CD14-positive monocyte (primary cell): ENCODE measurements at places on chromosomes 11 and 22. TPM values are rescaled to one million over a fixed set of nuclear protein-coding genes. Genes with fewer than 3 reads are reported as not detected.
A peak's percentile ranks its signal among the peaks of the same experiment; 100 is the strongest.

- no peak overlapping the region for H3K27ac ChIP-seq
- no peaks in the 10 kb centered on the region for H3K36me3 ChIP-seq
- no peaks in the 10 kb centered on the region for H3K4me1 ChIP-seq
- H3K27me3 ChIP-seq = no peaks in the 10 kb centered on the region
- DNase-seq = no peak
- no peak overlapping the region for H3K4me3 ChIP-seq
Observed at GRCh38 chr11:69892986-69893555, 73.9 kb upstream of the FGF3 start.

- H3K4me1 ChIP-seq = no peaks in the 10 kb centered on the region
- no peaks in the 10 kb centered on the region for H3K27me3 ChIP-seq
- no peak overlapping the region for H3K4me3 ChIP-seq
- H3K36me3 ChIP-seq = no peaks in the 10 kb centered on the region
- DNase-seq = no peak
Observed at GRCh38 chr11:86660088-86660487, 12.3 kb downstream of the ME3 start.

GRCh38 chr11:66344550-66345315 is at the start of gene BRMS1:
BRMS1 (minus strand) TSS chr11:66345104; CDS start chr11:66342234, 2,870 bp downstream.
- H3K27me3 ChIP-seq = peaks cover 9% of the 10 kb centered on the region
- peaks cover 25% of the 10 kb centered on the region for H3K36me3 ChIP-seq
- peak; percentile 97 for DNase-seq
- H3K4me1 ChIP-seq = peaks cover 41% of the 10 kb centered on the region

DNA sequence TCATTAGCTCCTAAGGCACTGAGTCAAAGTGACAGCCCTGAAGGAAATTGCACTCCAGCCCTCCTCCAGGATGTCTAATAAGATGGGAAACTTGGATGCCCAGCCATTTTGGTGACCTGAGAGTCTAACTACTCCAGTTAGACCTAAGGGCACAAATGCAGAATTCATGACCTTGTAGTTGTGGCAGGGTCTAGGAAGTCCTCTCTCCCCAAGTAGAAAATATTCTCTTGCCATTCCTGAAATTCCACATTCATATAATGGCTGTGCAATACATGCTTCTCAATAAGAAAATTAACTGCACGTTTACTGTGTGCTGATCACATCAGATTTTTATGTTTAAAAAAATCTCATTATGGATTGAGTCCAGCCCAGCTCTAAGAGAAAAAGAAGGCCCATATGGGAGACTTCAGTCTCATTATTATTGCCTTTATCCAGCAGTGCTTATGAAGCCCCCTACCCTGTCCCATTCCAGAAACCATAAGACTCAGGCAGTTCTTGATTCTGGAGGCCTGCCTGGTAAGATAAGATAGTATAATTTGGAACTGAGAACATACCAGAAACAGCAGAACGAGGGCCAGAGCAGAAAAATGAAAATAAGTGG is 133.7 kb upstream of the LDLRAD3 start:
- no peak overlapping the region for H3K27ac ChIP-seq
- no peak overlapping the region for H3K4me3 ChIP-seq
- H3K36me3 ChIP-seq = peaks cover 52% of the 10 kb centered on the region
- H3K4me1 ChIP-seq = no peaks in the 10 kb centered on the region
- DNase-seq = no peak

GRCh38 chr22:20221421-20222340 is 46.4 kb downstream of the RTN4R start:
- DNase-seq = no peak
- no peak overlapping the region for H3K4me3 ChIP-seq
- H3K27ac ChIP-seq = no peak overlapping the region
- H3K36me3 ChIP-seq = no peaks in the 10 kb centered on the region

DNA sequence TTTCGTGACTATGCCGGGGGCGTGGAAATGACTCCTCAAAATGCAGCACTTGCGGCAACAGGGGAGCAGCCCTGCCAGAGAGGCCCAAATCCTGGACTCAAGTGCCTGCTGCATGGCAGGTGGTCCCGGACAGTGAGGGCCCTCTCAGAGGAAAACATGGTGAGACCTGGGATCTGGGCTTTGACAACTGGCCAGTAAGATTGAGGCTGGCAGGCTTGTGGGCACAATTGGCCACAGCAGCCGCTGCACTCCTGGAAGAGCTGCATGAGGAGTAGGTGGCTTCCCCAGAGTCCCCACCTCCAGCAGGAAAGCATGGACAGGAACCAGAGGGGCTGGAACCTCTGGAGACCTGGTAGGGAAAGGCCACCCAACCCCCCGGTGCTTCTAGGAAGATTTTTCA is 13.4 kb downstream of the LINC01488 start:
- no peak overlapping the region for H3K4me3 ChIP-seq
- no peaks in the 10 kb centered on the region for H3K27me3 ChIP-seq
- DNase-seq = no peak
- H3K27ac ChIP-seq = no peak overlapping the region
- H3K4me1 ChIP-seq = no peaks in the 10 kb centered on the region

DNA sequence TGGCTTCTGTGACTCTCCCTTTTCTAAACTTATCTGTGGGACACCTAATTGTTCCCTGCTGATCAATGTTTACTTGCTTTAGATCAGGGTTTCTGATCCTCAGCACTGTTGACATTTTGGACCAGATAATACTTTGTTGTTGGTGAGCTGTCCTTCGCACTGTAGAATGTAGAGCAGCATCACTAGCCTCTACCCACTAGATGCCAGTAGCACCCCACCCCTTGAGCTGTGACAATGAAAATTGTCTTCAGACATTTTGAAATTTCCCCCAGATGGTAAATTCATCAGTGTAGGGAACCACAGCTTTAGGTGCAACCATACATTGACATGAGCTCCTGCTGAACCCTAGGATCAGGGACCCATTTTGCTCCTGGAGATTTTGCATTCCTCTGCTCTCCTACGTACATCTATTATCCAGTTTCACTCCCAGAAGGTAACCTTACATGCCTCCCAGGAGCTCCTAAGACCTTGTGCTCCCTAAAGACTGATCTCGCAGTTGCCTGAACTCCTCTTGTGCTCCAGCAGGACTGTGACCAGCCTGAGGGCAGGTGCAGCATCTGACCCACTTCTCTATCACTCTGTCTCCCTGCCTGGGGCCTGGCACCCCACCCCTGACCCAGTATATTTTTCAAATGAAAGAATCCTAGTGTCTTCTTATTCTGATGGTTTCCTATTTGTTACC is 107.8 kb downstream of the FAR1 start:
- peaks cover 2% of the 10 kb centered on the region for H3K27me3 ChIP-seq
- H3K27ac ChIP-seq = no peak overlapping the region
- no peak overlapping the region for H3K4me3 ChIP-seq
- no peaks in the 10 kb centered on the region for H3K4me1 ChIP-seq

DNA sequence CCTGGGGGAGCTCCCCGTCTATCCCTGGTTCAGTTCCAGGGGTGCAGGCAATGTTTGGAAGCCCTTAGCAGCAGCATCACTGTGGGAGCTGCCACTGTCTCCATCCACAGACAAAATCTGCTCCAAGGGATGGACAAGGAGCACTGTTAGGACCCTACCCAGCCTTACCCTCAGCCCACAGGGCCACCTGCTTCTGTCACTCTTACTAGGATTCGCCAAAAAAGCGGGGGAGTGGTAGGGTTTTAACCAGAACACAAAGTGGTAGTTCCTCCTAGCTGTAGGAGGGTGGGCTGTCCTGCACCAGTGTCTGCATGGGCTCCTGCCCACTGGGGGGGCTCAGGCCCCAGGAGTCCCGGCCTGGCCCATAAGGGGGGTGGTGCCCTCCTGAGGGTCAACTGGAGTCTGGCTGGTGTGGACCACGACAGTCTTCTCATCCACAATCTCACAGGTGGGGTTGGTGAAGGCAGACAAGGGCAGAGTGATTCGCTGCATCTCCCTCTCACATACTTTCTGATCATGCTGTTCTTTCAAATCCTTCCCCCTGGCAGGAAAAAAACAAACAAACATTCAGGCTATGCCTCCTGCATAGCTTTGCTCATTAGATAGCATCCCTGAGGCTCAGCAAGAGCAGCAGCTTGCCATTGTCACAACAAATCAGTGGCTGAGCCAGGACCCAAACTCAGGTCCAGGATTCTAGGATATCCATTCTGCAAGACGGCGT is 9.4 kb downstream of the PIK3IP1 start:
- no peak overlapping the region for H3K4me3 ChIP-seq
- H3K27me3 ChIP-seq = no peaks in the 10 kb centered on the region
- H3K36me3 ChIP-seq = peaks cover 92% of the 10 kb centered on the region
- H3K4me1 ChIP-seq = peaks cover 22% of the 10 kb centered on the region
- H3K27ac ChIP-seq = no peak overlapping the region

GRCh38 chr11:130737866-130738431 is 178.3 kb downstream of the SNX19 start:
- DNase-seq = no peak
- no peak overlapping the region for H3K4me3 ChIP-seq
- H3K27me3 ChIP-seq = no peaks in the 10 kb centered on the region

GRCh38 chr22:22836635-22837034 is 51.0 kb upstream of the IGLL5 start:
- peak; percentile 93 for DNase-seq
- no peak overlapping the region for H3K4me3 ChIP-seq
- no peaks in the 10 kb centered on the region for H3K36me3 ChIP-seq
- no peak overlapping the region for H3K27ac ChIP-seq
- H3K4me1 ChIP-seq = peaks cover 33% of the 10 kb centered on the region
- no peaks in the 10 kb centered on the region for H3K27me3 ChIP-seq

DNA sequence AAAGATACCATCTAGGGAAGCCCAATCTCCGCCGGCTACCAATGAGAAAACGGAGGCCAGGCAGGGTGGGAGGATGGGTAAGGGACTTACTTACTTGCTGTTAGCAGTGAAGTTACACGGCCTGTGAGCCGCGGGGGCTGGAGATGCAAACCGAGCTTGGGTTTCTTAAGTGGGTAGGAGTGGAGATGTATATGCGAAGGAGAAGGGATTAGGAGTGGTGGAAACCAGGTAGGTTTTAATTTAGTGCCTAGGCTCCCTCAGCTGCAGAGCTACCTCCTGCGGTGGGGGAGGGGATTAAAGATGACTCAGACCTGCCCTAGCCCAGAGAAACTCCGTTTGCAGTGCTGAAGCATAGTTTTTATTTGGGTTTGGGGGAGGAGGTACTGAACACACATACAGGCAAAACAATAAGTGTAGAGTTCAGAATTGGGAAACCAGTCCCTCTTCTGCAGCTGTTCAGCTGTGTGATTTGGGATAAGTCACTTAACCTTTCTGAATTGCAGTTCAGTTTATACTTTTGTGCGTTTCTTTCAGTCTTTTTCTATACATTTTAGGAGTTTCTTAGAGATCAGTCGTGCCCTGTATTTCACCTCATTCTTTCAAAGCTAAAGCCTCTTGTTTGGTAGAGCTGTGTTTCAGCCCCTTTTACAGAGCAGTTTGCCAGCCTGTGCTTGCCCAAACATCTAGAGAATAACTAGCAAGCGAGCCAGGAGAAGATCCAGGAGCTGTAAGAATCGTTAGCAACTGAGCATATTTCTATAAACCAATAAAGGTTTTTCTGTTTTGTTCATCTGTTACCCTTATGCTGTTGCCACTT is 596 bp upstream of the TNRC6B start:
- peak overlapping the region; percentile 100 for H3K4me3 ChIP-seq
- H3K4me1 ChIP-seq = peaks cover 40% of the 10 kb centered on the region
- DNase-seq = peak; percentile 61
- peak overlapping the region; percentile 88 for H3K27ac ChIP-seq
- H3K36me3 ChIP-seq = no peaks in the 10 kb centered on the region
- H3K27me3 ChIP-seq = no peaks in the 10 kb centered on the region

DNA sequence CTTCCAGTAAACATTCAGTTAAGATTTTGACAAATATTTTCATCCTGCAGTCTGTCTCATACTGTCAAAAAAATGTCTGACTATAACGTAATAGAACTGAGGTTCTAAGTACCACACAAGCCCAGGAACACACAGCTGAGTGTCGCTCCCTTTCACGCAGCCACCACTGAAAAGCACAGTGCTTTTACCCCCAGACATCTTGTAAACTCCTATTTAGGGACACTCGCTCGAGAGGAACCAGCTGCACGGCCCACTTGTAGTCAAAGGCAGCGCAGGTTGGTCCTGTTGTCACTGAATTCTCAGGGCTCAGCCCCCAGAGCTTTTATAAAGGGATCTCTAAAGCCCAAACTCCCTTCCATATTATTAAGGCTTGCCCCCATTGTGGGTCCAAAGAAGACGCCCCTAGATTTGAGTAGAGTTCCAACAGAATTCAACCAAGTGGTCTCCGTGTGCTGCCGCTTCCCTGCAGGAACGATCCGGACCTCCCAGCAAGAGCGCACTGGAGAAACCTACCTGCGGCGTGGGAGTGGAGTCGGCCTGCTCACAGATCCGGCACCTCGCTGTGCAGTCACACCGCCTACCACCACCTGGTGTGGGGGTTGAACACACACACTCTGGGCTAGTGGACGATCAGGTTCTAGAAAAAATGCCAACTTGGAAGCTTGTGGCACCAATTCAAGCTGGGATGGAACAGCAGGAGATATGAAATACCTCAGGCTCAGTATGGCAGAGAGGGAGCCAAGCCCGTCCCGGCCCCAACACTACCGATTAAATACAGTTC is 23.4 kb downstream of the ASPHD2 start:
- H3K4me3 ChIP-seq = no peak overlapping the region
- no peak for DNase-seq
- H3K27me3 ChIP-seq = no peaks in the 10 kb centered on the region
- H3K27ac ChIP-seq = no peak overlapping the region
- H3K36me3 ChIP-seq = peaks cover 62% of the 10 kb centered on the region

GRCh38 chr11:26901162-26901561 is 92.8 kb upstream of the FIBIN start:
- H3K4me1 ChIP-seq = no peaks in the 10 kb centered on the region
- H3K27ac ChIP-seq = no peak overlapping the region
- H3K36me3 ChIP-seq = no peaks in the 10 kb centered on the region
- no peak for DNase-seq
- H3K4me3 ChIP-seq = no peak overlapping the region

DNA sequence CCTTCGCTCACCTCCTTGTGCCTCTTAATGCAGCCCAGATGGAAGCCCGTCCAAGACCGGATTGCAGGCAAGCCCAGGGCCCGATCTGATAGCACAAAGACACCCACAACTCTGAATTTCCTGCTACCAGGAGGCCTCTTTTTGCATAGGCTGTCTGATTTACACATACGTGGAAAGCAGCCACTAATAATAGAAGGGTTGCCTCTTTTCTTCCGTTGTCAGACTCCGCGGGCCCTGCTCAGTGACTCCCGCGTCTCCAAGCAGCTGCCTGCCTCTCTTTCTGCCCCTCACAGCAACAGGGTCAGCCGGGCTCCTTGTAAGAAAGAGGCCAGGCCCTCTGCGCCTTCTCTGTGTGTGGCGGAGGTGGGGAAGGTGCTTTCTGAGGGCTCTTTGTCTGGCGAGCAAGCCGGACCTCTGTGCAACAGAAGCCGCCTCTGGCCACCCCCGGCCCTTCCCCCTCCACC is 26.7 kb downstream of the FLI1 start:
- peaks cover 5% of the 10 kb centered on the region for H3K36me3 ChIP-seq
- H3K27me3 ChIP-seq = no peaks in the 10 kb centered on the region
- peak overlapping the region; percentile 4 for H3K4me3 ChIP-seq
- no peak for DNase-seq

- H3K36me3 ChIP-seq = no peaks in the 10 kb centered on the region
- no peak overlapping the region for H3K27ac ChIP-seq
- H3K4me3 ChIP-seq = no peak overlapping the region
- no peak for DNase-seq
Observed at GRCh38 chr11:125925247-125925740, 20.6 kb upstream of the VSIG10L2 start.

SH3BP1 gene
- polyA plus RNA-seq = 20.0 TPM

CARD10 gene
- polyA plus RNA-seq = 0.03 TPM in 1 of 2 replicates, not detected in the other

RBFOX2 gene
- not detected for polyA plus RNA-seq

QSER1 gene
- 1.7 and 7.0 TPM in 2 replicates for polyA plus RNA-seq

KRTAP5-8 gene
- polyA plus RNA-seq = not detected
